ENCODE measurements at places on chromosomes 5 and 9. TPM values are rescaled to one million over a fixed set of nuclear protein-coding genes. Genes with fewer than 3 reads are reported as not detected.

Gene ANXA1
- 26.0 TPM for total RNA-seq

Gene TSSK1B
- total RNA-seq = not detected

Gene PCDHGA11
- total RNA-seq = not detected

Gene PCDHGA4
- 0.11 TPM for total RNA-seq

Gene OR1Q1
- total RNA-seq = not detected

Gene OBP2B
- total RNA-seq = not detected

Gene SLC6A19
- not detected for total RNA-seq

Gene GZMA
- total RNA-seq = 2.4 TPM

Gene CDC14B
- 1.1 TPM for total RNA-seq

Gene ANKRD18A
- total RNA-seq = 6.4 TPM

Gene DTWD2
- total RNA-seq = 3.6 TPM

Gene TAF11L5
- total RNA-seq = not detected

Gene FBP1
- 0.39 TPM for total RNA-seq

Gene PCDHA7
- not detected for total RNA-seq

Gene SLC36A3
- not detected for total RNA-seq

Gene GRM6
- not detected for total RNA-seq

Gene CARTPT
- not detected for total RNA-seq

Gene BARHL1
- total RNA-seq = not detected

Gene EPB41L4A
- 0.28 TPM for total RNA-seq

Gene RNF208
- 7.1 TPM for total RNA-seq

Gene IGFBPL1
- not detected for total RNA-seq

Gene NPR3
- 0.09 TPM for total RNA-seq

Gene FOXD1
- total RNA-seq = 0.23 TPM

Gene GBGT1
- 4.8 TPM for total RNA-seq

Gene MARCOL
- not detected for total RNA-seq

Gene PCDHA12
- not detected for total RNA-seq

Gene CCDC183
- total RNA-seq = 0.55 TPM

Gene LCP2
- 232 TPM for total RNA-seq

Gene EQTN
- total RNA-seq = not detected

Gene NIPAL4
- total RNA-seq = 3.5 TPM

Gene LTC4S
- 0.39 TPM for total RNA-seq

Gene NPM1
- 3,156 TPM for total RNA-seq

Gene SEMA5A
- 0.04 TPM for total RNA-seq

Gene GSN
- total RNA-seq = 1.7 TPM

Gene OR1J2
- total RNA-seq = not detected

Gene CBY3
- total RNA-seq = 0.40 TPM

Gene LEAP2
- 2.5 TPM for total RNA-seq

Gene NSUN2
- total RNA-seq = 91.1 TPM

Gene C5orf34
- 14.4 TPM for total RNA-seq

Gene FOXD4
- 0.16 TPM for total RNA-seq

Gene ADAMTS2
- total RNA-seq = not detected

Gene IL9
- total RNA-seq = 47.9 TPM

Gene FRMD3
- total RNA-seq = 0.35 TPM

Gene PPP2R2B
- total RNA-seq = 0.85 TPM
